Smooth muscle cell of trachea (primary cell): ENCODE measurements at places on chromosomes 2 and 18. TPM values are rescaled to one million over a fixed set of nuclear protein-coding genes. Genes with fewer than 3 reads are reported as not detected.

Gene CYRIA
- total RNA-seq = 4.3 and 4.5 TPM in 2 replicates

Gene PAX3
- total RNA-seq = not detected in 2 replicates

Gene RNF152
- total RNA-seq = 9.2 and 14.7 TPM in 2 replicates

Gene CDK5R2
- under 0.01 and 0.17 TPM in 2 replicates for total RNA-seq

Gene COMMD1
- total RNA-seq = 50.3 and 76.4 TPM in 2 replicates

Gene RIT2
- not detected in 2 replicates for total RNA-seq

Gene ACMSD
- total RNA-seq = not detected in 2 replicates

Gene AQP12A
- total RNA-seq = not detected in 2 replicates

Gene MEP1B
- total RNA-seq = 0.17 TPM in 1 of 2 replicates, not detected in the other

Gene KCNS3
- total RNA-seq = 1.0 and 1.3 TPM in 2 replicates
